Dermis microvascular lymphatic vessel endothelial cell (primary cell): ENCODE measurements at places on chromosomes 7 and 10.

DNA sequence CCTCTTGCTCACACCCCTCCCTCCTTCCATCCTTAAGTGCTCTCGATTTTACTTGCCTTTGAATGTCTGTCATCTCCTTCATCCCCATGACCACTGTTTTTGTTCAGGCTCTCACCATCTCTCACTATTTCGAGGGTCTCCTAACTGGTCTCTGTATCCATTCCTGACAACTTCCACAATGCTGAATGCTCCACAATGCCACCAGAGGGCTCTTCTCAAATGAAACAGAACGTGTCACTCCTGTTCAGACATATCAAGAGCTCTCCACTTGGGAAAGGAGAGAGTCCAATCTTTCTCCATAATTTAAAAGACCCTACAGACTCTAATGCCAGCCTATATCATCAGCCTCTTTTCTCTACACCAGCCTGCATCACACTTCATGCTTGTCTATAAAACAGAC lies 9.0 kb upstream of the SLC13A1 start:
- no peak for DNase-seq

- peak; percentile 58 for DNase-seq
Observed at GRCh38 chr7:142478479-142479220, 220.8 kb upstream of the PRSS58 start.

- DNase-seq: no peak
Observed at GRCh38 chr7:99296471-99296870, 23.8 kb downstream of the MYH16 start.

- DNase-seq: no peak
Observed at GRCh38 chr10:75179657-75180177, 30.9 kb upstream of the VDAC2 start.
